Stimulated activated naive CD4-positive, alpha-beta T cell treated with Interleukin-2 at 50 U/mL for 16 hours (primary cell): ENCODE measurements at places on chromosomes 13 and 19.
A peak's percentile ranks its signal among the peaks of the same experiment; 100 is the strongest.

DNA sequence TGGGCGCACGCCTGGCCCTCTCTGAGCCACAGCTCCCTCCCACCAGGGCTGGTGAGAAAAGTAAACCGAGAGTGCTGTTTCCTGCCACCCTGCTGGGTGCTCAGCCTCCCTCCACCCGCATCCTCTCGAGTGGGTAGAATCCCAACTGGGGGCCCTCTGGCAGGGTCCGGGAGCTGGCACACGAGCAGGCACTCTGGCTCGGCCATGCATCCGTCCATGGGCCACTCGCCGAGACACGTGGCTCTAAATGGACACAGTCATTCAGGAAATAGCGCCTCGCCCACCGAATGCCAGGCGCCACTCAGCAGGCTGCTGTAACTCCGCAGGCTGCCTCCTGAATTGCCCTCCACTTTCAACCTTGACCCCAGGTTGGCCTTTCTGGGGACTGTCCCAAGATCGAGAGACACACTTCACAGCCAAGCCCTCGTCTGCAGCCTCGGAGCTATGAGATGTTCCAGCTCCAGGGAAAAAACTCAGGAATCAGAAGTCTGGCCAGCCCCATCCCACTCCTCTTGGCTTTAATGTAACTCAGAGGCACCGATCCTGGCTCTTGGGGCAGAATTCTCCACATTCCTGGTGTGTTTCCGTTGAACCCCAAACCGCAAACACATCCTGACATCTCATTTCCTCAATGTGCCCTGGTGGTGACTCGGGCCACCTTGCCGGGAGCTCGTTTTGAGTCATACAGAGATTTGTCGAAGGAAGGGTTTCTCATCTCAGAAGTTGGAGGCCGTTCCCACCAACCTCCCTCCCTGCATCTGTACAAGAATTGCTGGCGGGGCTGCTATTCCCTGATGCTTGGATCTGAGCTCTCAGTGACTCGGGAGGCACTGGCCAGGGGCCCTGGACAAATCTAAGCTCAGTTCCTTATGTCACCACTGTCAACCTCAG lies 14.1 kb downstream of the KLF2 start:
- peak; percentile 57 for DNase-seq

- no peak for DNase-seq
Observed at GRCh38 chr13:105918842-105919741, 616.4 kb downstream of the EFNB2 start.

DNA sequence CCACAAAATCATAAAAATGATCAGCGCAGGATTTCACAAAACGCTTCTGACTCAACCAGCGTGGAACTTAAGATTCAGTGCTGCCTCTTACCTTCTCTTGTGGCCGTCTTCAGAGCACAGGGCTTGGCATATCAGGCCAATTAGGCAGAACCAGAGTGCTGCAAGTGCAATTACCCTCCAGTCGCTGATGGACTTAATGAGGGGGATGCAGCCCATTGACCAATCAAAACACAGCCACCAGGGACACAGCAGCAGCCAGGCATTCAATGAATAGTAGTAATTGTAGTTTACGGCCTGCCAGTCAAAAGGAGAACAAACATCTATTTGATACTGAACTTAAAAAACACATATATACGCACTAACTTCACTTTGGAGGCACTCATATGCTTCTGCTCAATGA lies 38.2 kb downstream of the TMTC4 start:
- DNase-seq: no peak

DNA sequence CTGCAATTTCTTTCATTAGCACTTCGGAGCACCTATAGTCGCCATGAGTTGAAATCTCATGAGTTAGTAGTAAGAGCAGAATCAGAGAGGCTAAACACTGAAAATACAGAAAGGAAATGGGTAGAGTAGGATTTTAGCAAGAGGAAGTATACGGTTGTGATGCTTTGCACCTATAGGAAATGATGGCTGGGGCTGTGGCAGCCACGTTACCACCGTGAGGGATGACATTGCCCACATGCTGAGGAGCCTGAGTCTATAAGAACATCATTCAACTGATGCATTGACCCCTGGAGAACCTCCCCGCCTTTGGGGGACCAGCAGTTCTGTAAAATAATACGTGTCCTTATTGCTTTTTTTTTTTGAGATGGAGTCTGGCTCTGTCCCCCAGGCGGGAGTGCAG lies 20.4 kb downstream of the FAM187B start:
- no peak for DNase-seq

GRCh38 chr13:81048026-81048461 lies 707.1 kb upstream of the SPRY2 start:
- no peak for DNase-seq

DNA sequence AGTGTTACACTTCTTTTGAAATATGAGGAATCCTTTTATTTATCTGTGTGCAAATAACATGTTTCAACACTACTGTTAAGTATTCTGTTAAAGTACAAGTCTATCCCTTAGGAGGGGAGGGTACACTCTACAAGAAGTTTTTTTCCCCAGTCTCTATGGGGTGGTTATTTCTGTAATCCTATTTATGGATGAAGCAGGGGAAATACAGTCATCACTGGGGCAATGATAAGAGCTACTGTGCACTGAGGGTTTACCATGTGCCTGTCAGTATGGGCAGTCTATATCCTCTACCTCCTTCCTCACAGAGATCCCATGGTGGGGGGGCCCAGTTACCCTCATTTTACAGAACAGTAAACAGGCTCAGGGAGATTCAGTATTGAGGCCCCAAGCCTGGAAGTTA lies 16.6 kb upstream of the TRIM13 start:
- no peak for DNase-seq

GRCh38 chr13:92694047-92694446 lies 532.6 kb upstream of the GPC6 start:
- DNase-seq: no peak

DNA sequence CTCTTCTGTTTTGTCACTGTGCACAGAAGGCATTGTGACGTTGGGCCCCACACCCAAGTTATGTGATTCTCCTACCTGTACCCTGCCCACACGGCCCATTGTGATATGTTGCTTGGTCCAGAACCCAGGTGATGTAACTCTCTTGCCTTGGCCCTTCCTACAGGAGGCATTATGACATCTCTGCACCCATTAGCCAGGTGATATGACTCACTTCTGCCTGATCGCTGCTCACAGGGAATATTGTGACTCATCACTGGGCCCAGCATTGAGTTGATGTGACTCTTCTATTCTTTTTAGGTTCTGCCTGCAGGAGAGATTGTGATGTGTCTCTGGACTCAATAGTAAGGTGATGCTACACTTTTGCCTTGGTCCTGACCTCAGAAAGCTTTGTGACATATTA lies 65.4 kb upstream of the ZNF91 start:
- no peak for DNase-seq

DNA sequence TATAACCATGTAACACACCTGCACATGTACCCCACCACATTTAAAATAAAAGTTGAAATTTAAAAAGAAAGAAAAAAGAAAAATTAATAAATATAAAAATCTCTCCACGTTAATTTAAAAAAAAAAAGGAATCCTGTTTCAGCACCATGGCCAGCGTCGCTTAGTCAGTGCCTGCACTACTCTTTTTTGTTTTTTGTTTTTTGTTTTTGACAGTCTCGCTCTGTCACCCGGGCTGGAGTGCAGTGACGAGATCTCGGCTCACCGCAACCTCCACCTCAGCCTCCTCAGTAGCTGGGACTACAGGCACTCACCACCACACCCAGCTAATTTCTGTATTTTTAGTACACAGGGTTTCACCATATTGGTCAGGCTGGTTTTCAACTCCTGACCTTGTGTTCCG lies 835.9 kb downstream of the UQCRFS1 start:
- DNase-seq: no peak

GRCh38 chr19:49415810-49416200 lies 7.4 kb downstream of the PTH2 start:
- DNase-seq: no peak

DNA sequence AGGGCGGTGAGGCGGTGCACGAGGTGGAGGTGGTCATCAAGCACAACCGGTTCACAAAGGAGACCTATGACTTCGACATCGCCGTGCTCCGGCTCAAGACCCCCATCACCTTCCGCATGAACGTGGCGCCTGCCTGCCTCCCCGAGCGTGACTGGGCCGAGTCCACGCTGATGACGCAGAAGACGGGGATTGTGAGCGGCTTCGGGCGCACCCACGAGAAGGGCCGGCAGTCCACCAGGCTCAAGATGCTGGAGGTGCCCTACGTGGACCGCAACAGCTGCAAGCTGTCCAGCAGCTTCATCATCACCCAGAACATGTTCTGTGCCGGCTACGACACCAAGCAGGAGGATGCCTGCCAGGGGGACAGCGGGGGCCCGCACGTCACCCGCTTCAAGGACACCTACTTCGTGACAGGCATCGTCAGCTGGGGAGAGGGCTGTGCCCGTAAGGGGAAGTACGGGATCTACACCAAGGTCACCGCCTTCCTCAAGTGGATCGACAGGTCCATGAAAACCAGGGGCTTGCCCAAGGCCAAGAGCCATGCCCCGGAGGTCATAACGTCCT lies 9.4 kb upstream of the PROZ start:
- DNase-seq: no peak

DNA sequence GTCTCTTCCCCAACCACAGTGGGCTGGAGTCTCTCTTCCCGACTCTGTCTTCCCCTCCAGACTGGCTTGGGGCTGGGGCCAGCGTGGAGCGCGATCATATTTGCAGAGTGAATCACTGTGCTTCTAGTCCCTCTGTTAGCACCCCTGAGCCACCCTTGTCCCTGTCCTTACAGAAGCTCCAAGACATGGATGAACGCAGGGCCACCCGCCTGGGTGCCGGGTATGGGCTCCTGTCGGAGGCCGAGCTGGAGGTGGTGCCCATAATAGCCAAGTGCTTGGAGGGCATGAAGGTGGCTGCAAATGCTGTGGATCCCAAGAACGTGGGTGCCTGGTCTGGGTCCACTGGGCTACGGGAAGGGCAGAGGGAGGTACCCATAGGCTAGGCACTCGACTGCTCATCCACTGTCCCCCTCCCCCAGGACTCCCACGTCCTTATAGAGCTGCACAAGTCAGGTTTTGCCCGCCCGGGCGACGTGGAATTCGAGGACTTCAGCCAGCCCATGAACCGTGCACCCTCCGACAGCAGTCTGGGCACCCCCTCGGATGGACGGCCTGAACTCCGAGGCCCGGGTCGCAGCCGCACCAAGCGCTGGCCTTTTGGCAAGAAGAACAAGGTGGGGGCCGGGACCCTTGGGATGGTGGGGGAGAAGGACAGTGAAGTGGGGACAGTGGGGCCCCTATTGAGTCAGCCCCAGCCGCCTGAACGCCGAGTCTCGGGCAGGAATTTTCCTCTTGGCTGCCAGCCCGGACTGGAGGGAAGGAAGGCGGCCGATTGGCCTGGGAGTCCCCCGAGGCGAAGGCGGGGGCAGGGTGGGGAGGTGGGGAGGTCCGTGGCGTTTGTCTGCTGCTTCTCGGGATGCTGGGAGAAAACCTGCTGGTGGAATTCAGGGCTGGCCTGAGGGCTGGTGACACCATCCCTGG lies 5.2 kb downstream of the TRIP10 start:
- DNase-seq: no peak

- peak; percentile 29 for DNase-seq
Observed at GRCh38 chr13:50387051-50387581, 371.9 kb downstream of the KCNRG start.

DNA sequence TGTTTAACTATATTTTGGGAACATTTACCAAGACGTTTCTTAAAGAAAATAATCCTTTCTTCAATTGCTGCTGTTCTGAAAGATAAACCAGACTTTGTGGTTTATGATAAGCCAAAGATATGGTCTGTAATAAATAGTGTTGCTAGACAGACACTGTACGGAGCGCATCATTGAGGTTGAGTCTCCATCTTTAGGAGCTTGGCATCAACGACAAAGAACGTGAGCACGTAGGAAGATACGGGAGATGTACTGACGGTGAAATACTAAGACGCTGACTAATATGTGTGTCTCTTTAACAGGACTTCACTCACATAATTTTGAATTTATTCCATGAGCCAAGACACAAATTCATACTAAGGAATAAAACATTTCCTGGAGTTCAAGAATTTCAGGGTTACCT lies 16.2 kb downstream of the TEX29 start:
- no peak for DNase-seq
